ENCODE measurements at places on chromosomes 7 and 10.

DNA sequence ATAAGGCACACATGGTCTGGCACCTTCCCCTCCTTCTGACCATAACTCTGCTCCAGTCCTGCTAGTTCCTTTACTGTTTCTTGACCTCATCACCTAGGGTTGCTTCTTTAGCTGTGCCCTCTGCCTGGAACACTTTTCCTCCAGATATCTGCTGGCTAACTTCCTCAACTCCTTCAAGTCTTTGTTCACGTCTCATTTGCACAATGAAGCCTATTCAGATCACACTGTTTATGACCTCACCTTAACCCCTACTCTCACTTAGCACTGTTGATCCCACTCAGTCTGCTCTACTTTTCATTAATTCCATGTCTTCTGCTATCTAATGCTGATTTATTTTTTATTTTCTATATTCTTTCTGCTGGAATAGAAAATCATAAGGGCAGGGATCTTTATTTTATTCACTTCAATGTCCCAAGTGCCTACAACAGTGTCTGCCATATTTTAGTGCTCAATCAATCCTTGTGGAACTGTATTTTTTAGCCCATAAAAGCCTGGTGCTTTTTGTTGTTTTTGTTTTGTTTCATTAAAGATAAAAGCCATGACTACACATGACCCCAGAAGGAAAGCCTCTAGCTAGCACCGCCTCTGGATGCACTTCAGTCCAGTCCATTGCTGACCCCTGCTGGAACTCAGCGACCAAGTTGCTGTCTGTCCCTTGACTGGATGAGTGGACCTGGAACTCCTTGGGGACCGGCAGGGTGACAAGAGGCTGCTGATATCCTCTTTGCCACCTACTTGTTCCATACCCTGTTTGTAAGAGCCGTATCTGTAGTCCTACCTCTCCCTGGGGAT is 12.3 kb downstream of the KLF14 start:
- DNase-seq, result no peak

DNA sequence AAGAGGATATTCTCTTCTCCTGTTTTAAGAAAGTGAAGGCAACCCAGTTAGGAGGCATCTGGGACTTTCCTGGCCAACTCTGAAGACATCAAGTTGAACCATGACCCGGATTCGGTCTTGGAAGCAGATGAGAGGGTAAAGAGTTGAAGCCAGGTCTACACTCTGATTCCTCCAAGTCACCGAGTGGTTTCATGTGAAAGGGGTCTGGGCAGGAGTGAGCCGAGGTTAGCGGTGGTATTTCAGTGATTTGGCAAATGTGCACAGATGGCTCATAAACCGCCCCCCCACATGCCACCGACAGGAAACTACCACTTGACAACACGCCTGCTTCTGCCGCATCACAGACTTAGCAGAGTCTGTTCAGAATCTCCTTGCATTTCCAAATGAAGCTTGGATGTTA is 11.4 kb upstream of the REPIN1 start:
- no peak for DNase-seq

- DNase-seq, result no peak
These were observed 22.3 kb upstream of the C10orf95 start for GRCh38 chr10:102473445-102474331.

GRCh38 chr10:129659508-129660268 is 192.6 kb downstream of the MGMT start:
- no peak for DNase-seq

- DNase-seq, result no peak
These were observed 76.0 kb downstream of the GRK5 start for GRCh38 chr10:119283387-119283786.

GRCh38 chr10:50467209-50467608 is 156.5 kb downstream of the SGMS1 start:
- DNase-seq, result no peak

GRCh38 chr10:1132584-1132983 is 76.4 kb downstream of the WDR37 start:
- no peak for DNase-seq

DNA sequence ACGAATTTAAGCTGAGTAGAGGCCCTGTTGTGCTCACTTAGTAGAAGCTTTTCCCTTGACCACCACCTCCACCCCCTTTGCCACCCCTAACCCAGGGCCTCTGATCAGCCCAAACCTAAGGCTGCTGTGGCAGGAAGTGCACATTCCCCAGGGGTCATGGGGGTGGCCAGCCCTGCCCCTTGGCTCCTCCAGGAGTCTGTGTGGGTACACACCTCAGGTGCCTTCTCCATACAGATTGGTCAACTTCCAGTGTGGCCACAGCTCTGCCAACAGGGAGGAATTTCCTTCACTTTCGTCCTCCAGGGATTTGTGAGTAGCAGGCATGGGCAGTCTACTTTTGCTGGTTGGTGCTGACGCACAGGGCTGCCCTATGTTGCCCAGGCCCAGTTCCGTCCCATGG is 249.9 kb upstream of the ZNF32 start:
- DNase-seq, result no peak
